ENCODE measurements at places on chromosomes 3 and 15.

DNA sequence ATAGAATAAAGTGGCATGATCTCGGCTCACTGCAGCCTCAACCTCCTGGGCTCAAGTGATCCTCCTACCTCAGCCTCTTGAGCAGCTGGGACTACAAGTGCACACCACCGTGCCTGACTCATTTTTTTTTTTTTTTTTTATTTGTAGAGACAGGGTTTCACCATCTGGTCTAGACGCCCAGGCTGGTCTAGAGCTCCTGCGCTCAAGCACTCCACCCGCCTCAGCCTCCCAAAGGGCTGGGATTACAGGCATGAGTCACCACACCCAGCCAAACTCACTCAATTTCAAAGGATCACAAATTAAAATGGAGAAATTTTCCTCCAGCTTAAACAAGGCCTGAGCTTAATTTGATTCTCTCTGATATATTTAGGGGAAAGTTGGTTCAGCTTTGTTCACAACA lies 27.3 kb upstream of the NMB start:
- DNase-seq, result no peak

- DNase-seq, result no peak
Measured at GRCh38 chr3:53229606-53230005, 26.2 kb downstream of the TKT start.

DNA sequence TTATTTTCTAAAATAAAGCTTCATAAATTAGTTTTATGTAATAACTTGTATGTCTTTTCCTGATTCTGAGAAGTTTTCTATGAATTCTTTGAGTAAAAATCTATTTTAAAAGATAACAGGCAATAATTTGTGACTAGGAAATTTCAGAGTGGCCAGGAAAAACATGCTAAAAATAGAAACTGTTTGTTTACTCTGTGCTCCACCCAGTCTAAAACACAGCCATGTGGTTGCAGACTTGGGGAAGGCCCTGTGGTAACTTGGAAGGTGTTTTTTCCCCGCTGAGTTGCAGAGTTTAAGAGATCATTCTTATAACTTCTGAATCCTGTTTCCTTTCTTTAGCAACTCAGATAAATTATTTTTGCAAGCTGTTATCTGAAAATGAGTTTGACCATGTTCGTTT lies 21.9 kb downstream of the PLCL2 start:
- no peak for DNase-seq

GRCh38 chr3:24220859-24221657 lies 273.6 kb downstream of the THRB start:
- no peak for DNase-seq

DNA sequence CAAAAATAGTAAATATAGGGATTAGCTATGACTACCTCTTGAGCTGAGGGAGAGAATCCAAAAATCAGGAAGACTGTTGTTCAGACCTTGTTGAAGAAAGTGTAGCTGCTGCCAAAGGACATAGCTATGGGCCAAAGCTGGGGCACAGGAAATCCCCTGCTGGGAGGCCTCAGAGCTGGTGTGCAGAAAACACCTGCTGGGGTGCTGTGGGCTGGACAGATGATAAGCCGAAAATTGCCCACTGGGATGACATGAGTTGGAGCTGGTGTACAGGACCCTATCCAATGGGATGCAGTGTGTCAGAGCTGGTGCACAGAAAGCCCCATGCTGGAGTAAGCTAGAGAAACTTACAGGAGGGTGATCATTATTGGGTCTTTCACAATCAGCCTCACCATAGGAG lies 121.9 kb downstream of the NEO1 start:
- DNase-seq, result no peak

DNA sequence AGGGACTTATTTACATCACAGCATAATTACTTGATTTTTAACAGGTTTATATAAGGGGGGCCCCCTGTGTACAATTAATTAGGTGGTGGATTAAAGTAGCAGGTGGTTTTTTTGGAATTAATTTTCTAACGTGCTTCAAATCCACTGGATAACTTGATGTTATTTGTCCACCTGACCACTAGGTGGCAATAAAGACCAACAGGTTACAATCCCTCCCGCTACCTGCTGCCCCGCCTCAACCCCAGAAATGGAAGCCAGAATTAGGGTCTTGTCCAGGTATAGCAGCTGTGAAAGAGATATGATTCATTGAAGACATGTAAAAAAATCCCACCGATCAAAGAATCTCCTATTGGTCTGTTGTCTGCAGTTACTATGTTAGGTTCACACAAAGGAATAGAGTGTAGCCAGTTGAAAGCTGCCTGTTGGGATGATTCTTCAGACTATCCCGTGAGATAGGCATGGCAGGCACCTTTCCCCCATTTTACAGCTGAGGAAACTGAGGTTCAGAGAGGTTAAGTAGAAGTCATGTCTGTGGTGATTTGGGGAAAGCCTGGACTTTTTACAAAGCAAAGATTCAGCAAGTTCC lies 44.0 kb downstream of the MFSD1 start:
- no peak for DNase-seq

DNA sequence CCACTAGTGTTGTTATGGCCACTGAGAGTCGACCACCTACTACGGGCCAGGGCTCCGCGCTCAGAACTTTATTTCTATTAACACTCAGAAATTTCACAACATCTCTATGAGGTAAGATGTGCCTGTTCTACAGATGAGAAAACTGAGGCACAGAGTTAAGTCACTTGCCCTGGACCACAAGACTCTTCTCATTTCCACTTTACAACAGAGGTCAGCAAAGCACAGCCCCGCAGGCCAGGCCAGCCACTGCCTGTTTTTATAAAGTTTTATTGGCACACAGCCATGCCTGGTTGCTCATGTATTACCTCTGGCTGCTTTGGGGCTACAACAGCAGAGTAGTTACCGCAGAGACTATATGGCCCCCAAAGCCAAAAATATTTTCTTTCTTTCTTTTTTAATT lies 503.6 kb downstream of the SHQ1 start:
- no peak for DNase-seq

DNA sequence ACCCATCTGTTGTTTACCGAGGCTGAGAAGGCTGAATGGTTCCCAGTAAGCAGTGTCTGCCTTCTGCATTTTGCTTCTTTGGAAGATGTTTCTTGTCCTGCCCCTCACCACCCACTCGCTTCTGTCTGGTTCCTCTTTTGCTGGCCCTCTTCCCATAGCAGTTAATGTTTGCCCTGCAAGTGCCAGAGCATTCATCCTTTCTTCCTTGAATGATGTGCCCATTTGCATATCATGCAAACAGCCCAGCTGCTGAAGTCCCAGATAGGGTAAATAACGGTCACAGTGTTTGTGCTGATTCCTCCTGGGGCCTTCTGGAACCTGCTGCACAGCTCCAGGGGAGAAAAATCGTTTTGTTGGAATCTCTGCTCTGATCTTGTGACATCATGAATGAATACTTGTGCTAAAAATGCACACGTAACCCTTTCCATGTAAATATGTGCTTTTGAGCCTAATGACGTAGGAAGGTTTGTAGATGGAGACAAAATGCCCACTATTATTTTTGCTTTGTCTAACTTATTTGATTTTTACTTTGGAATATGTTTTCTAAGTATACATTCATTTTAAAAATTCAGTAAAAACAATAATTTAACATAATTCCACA lies 381.0 kb downstream of the SOX2 start:
- DNase-seq, result no peak

GRCh38 chr3:181086011-181086410 lies 96.5 kb upstream of the DNAJC19 start:
- DNase-seq, result no peak

DNA sequence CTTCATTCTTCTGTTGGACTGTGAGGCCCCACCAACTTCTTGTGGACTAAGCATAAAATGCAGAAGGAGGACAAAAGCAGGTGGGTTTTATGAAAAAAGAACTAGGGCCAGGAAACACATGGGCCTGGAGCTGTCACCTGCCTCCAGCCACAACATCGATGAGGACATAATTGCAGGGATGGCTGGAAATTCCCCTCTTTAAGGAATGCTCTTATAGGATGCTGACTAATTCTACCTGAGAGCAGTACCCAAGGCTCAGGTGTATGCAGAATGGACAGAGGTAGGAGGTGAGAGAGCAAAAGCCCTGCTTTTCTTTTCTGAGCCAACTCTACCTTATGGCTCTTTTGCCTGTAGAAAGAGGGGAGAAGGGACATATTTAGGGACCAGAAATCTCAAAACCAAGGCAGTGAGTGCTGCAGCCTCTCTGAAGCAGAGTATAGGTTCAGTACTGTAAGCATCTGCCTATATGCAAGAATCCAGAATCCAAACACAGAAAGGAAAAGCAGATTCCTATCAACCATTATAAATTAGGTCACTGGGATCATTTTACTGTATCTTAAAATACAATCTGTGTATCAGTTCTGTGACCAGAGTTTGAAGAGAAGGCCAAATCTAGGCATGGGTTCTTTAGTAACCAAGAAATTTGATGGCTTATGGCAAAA lies 205.3 kb upstream of the WNT5A start:
- no peak for DNase-seq

DNA sequence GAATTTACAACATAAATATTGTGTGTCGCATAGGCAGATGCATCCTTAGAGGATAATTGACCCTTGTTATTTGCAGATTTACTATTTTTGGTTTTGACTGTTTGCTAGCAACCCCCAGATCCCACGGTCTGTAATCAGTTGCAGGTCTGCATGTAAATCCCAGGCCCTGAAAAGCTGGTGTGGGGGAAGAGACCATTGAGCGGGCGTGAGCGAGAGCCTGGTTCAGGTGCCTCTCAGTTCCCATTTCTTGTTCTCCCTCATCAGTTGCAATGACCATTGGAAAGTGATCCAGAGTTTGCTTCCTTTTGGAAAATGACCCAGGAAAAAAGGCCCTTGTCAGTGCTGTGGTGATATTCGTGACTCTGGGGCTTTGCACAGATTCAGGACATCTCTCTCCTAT lies 238.9 kb downstream of the UACA start:
- no peak for DNase-seq

- no peak for DNase-seq
Measured at GRCh38 chr3:15011174-15011573, 53.9 kb downstream of the MRPS25 start.

GRCh38 chr15:75659928-75660645 lies 12.4 kb downstream of the SNX33 start:
- no peak for DNase-seq

DNA sequence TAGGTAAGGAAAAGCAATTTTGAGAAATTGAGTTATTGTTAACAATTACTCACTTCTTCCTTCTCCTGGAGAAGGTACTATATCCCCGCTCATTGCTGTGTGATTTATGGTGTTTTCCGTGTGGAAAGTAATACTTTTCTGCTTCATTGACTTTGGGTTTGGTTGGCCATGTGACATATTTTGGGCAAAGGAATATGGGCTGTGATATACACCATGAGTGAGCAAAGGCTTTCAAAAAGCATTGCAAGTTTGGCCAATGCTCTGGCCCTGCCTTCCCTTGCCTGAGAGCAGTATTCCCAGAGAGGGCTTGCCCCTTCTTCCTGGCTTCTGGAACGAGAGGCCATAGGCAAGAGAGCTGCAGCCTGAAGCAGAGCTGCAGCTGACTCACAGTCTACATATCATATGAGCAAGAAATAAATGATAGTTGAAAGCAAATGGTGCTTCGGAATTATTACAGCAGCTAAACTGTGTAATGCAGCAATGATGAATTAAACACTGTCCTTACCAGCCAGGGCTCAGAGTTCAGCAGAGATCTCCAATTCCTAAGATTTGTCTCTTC lies 216.8 kb upstream of the CD96 start:
- DNase-seq, result no peak

DNA sequence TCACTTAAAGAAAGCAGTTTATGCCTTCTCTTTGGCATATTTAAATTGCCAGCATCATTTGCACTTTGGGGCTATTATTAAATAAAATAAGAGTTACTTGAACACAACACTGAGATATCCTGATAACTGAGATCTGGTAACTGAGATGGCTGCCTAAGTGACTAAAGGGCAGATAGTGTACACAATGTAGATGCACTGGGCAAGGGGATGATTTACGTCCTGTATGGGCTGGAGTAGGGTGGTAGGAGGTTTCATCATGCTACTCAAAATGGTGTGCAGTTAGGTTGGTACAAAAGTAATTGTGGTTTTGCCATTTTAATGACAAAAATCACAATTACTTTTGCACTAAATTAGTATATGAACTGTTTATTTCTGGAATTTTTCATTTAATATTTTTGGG lies 196.1 kb downstream of the UBE2E2 start:
- no peak for DNase-seq

GRCh38 chr15:85477730-85478129 lies 97.3 kb downstream of the AKAP13 start:
- DNase-seq, result no peak

- DNase-seq, result peak; percentile 52
Measured at GRCh38 chr15:64740311-64741170, 34.8 kb downstream of the RBPMS2 start.

DNA sequence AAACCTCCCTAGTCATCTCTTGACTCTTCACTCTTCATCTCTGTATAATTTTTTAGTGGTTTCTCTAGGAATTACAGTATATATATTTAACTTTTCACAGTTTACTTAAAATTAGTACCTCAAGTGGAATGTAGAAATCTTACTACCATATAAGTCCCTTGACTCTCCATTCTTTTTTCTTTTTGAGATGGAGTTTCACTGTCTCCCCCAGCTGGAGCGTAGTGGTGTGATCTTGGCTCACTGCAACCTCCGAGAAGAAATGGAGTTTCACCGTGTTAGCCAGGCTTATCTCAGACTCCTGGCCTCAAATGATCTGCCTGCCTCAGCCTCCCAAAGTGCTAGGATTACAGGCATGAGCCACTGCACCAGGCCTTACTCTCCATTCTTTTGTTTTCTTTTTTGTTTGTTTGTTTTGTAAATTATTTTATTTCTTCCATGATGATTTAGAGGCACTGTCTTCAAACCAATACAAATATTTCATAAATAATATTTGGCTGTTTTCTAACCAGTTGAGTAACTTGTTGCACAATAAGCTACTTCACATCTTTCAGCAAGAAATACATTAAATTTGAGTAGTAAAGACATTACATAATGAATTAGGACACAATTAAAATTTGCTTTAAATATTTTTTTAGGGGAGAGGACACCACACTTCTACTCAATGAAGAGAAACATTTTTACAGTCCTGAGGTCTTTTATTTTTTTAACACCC lies 144.8 kb downstream of the RBPMS2 start:
- DNase-seq, result no peak

- no peak for DNase-seq
Measured at GRCh38 chr3:183837390-183837789, 12.0 kb upstream of the MAP6D1 start.

- peak; percentile 55 for DNase-seq
Measured at GRCh38 chr15:47987908-47988532, 132.8 kb upstream of the SLC24A5 start.

- DNase-seq, result no peak
Measured at GRCh38 chr15:42185801-42186200, 22.3 kb downstream of the VPS39 start.

- DNase-seq, result no peak
Measured at GRCh38 chr3:145754605-145755289, 406.2 kb downstream of the PLOD2 start.

- no peak for DNase-seq
Measured at GRCh38 chr3:53833053-53833645, 13.1 kb downstream of the CHDH start.

- no peak for DNase-seq
Measured at GRCh38 chr3:182327196-182327681, 466.1 kb upstream of the ATP11B start.

- no peak for DNase-seq
Measured at GRCh38 chr3:17352620-17353019, 389.8 kb downstream of the TBC1D5 start.

All from forelimb muscle (tissue), 1 donor.